Activated CD4-positive, alpha-beta T cell treated with anti-CD3 and anti-CD28 coated beads, Interleukin-10, Interleukin-2, amounts not matched to agents 100 ng/mL and 50 ng/mL, durations not matched to agents 16 hours and 8 hours (primary cell): ENCODE measurements at places on chromosomes 7 and 10.
A peak's percentile ranks its signal among the peaks of the same experiment; 100 is the strongest.

DNA sequence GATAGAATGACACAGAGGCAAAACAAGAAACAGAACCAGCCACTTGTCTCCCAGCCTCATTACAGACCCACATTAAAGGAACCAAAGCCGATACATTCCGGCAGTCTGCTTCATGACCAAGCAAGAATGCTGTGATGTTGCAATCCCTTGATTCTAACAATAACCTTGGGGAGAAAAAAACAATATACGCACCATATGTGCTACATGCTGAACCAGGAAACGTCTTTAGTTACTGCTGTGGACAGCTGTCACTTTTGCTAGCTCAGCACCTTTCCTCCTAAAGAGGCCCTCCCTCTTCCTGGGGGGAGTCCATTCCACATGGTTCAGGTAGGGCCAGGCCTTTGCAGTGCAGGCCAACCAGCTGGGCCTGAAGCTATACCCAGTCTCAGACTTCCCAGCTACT is 79.1 kb downstream of the PRTFDC1 start:
- no peak for DNase-seq

DNA sequence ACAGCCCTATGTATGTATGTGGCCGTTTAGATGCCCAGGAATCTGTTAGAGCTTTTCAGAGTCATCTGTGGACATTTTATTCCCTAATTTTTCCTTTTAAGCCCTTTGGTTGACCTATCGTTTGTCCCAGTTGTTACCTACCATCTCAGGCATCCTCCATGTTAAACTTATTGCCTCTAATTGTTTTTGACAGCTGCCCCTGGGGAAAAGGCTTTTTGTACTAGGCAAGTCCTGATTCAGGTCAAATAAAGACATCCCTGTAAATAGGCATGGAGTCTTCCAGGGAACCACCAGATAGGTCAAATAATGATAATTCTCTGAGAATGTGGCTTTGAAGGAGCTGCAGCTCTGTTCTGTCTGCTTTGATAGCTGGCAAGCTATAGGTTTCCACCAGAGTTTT is 87.7 kb upstream of the CYP26C1 start:
- no peak for DNase-seq

DNA sequence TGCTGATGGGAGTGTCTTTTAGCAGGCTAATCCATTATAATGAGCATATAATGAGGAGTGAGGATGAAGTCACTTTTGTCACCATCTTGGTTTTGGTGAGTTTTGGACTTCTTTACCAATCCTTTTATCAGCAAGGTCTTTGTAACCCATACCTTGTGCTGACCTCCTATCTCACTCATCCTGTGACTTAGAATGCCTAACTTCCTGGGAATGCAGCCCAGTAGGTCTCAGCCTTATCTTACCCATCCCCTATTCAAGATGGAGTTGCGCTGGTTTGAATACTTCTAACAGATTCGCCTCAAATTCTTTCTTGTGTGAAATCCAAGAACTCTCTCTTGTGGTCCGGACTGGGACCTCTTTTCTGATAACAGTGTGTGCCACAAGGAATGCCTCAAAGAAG is 253.1 kb upstream of the CACNA2D1 start:
- no peak for DNase-seq

DNA sequence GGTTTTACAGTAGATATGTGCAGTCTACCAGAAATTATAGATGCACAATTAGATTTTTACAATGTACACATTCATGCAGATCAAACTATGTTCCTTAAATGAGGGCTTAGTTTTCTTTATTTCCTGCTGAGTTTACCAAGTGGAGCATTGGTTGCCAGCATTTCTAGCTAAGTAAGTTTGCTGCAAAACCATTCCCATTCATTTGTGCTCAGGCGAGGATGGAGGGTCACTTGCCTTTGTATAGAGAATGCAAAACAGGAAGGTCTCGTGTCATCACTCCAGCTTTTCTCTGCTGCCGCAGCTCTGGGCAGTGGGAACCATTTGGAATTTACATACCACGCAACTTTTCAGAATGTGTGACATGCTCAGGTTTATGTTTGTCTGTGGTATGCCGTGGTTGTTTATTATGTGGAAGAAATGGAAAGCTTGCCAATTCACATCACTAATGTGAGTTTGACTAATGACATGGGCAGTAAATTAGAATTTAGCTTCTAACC is 198.6 kb downstream of the TRIL start:
- no peak for DNase-seq

DNA sequence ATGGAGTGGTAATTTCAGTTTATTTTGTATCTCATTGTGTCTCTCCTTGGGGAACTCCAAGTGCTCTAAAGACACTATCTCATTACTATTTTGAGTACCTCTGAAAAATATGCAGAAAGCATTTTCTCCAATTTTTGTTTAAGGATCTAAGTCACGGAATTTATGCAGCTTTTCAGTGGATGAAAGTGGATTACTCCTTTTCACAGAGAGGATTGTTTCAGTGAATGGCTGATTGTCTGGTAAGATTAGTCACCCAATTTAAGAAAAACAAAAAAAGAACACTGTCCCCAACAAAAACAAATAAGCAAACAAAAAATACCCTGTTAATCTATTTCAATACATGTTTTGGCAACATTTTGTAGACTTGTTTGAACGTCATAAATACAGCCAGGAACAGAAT is 338.3 kb upstream of the TEX47 start:
- DNase-seq: no peak

- no peak for DNase-seq
These were observed 18.3 kb upstream of the EFCAB10 start for GRCh38 chr7:105599551-105599950.

DNA sequence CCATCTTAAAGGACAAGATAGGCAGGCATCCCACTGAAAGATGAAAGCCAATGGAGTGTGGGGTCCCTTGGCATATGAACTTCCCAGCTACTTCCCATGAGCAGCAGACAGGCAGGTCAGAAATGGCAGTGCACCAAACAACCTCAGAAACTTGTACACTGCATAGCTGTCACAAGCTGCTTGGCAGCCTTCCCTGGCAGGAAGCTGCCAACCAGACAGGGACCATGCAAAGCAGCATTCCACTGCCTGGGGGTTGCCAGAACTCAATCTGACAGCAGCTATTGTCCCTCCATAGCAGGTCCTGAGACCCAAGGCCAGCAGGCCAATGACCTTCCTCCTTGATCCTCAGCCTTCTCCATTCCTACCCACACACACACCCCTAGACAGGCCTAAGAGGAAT is 139.5 kb downstream of the PLCE1 start:
- DNase-seq: no peak

- no peak for DNase-seq
These were observed 92.7 kb downstream of the LSMEM1 start for GRCh38 chr7:112573302-112574039.

DNA sequence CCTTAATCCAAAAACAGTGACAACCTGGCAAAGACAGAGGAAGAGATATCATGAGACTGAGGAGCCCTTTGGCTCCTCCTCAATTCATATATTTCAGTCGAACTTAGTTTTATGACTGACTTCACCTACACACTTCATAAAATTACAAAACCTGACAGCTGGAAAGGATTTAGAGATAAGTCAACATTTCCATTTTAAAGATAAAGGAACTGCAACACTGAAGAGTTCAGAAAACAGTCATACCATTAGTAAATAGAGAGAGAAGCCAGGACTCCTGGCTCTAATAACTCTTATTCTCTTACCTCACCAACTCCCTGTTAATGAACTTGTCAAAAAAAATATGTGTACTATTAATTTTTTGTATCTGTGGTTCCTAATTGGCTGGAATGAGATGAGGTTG is 141.0 kb upstream of the COL1A2 start:
- DNase-seq: no peak

DNA sequence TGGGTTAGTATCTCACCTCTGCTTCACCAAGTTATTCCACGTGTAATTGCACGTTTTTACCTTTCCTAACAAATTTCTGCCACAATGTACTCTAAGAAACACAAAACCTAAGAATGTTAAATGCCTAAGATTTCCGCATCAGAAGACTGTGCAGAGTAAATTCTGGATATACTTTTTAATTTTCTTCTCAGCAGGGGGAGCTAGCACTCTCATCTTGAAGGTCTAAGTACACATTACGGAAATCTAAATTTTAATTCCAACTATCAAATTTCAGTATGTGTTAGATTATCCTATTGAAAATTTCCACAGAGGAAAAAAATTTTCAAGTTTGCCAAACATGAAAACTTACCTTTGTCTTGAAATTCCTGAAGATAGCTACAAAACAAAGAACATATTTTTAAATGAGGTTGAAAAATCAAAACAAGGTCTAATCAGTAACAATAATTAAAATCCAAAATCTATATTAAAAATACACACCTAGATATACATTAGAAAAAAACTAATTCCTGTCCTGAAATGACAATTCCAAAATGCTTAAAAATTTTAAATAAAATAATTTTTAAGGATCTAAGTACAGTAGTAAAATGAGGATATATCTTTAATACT is 10.5 kb downstream of the SKAP2 start:
- peak; percentile 2 for DNase-seq

GRCh38 chr10:10796061-10796773 is 221.5 kb upstream of the CELF2 start:
- DNase-seq: no peak

DNA sequence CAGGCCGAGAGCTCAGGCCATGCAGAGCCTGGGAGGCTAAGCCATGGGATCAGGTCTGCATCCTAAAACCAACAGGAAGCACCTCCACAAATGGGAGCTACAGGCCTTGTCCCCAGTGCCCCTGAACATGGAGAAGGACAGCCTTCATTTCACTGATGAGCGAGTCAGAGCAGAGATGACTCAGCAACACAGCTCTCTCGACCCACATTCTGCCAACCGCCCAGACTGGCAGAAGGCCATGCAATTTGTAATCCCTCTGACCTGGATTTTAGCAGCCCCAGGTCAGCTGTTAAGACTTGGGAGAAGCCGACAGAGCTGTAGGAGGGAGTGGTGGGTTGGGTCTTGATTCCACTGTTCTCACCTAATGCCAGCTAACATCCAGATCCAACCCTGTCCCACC is 25.5 kb downstream of the VOPP1 start:
- DNase-seq: peak; percentile 81

GRCh38 chr10:86203162-86203905 is 163.3 kb downstream of the GRID1 start:
- peak; percentile 8 for DNase-seq

- no peak for DNase-seq
These were observed 10.4 kb downstream of the ALDH18A1 start for GRCh38 chr10:95646160-95646559.

DNA sequence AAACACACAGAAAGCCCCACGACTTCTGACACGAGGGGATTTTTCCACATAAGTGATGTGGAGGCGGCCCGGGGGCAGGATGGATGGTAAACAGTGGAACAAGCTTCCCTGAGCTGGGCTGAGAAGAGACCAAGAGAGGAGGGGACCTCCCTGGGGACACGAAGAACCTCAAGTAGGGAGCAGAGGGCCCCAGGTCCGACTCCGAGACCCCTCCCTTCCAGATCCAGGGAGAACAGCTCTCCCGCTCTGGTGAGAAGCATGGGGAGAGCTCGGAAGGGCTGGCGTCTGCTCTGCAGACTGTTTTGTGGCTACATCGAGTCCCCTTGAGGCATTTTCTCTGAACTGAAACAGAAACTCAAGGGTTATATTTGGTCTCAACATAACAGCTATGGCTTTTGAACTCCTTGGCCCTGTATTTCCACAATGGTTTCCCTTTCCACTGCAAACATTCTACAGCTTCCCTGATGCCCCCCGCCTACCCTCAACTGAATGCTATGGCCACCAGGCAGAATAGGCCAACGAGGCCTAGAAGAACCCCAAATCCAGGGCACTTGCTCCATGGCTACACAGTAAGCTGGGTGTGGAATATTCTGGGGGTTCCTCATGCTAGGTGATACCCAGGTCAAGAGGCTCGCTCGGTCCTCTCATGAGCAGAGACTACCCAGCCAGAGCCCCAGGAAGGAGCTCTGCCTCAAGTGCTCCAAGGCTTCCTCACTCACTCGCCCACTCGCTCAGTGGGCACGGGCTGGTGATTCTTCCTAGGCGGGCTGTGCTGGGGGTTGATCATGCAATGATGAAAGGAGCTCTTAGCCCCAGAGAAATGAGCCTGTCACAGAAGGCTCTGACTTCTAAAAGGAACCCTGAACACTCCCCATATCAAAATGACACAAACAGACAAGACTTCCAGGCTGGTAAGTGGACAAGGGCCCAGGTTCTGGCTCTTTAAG is 47.5 kb downstream of the FAM53B start:
- peak; percentile 56 for DNase-seq

- DNase-seq: no peak
These were observed 83.7 kb upstream of the PPP2R2D start for GRCh38 chr10:131816941-131817700.

GRCh38 chr10:94219829-94220228 is 142.9 kb downstream of the NOC3L start:
- no peak for DNase-seq

DNA sequence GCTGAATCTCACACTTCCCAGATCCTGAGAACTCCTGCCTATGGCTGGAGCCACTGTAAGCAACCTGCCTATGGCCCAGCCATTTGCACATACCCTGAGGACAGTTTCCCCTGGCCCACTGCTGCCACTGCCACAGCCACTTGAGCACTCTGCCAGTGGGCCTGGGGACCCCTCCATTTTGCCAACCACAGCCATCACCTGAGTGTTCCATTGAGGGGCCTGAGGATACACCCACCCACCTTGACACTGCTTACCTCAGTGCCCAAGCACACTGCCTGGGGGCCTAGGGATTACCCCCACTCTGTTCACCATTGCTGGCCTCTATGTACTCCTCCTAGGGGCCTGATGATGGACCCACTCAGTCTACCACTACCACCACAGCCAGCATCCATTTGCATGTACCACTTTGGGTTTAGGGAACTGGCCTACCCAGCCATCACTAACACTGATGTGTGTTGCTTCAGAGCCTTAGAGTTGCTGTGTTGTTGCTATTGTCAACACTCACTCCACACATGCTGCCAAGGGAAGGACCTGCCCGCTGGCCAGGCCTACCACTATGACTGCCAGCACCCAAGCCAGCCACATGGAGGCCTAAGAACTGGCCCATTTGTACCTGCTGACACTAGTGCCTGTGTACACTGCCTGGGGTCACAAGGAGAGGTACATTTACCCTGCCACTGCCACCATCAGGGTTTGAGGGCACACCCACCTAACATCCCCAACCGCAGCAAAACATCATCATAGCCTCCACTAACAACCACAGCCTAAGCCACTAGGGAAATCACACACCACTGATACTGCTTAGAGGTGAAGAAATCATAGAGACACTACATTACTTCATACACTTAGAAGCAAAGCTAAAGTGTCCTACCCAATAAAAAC is 45.9 kb upstream of the ANTXRL start:
- DNase-seq: no peak
